CD4-positive, alpha-beta T cell treated with Interleukin-2 at 100 ng/mL for 4 hours (primary cell): ENCODE measurements at places on chromosomes 12 and 14.

DNA sequence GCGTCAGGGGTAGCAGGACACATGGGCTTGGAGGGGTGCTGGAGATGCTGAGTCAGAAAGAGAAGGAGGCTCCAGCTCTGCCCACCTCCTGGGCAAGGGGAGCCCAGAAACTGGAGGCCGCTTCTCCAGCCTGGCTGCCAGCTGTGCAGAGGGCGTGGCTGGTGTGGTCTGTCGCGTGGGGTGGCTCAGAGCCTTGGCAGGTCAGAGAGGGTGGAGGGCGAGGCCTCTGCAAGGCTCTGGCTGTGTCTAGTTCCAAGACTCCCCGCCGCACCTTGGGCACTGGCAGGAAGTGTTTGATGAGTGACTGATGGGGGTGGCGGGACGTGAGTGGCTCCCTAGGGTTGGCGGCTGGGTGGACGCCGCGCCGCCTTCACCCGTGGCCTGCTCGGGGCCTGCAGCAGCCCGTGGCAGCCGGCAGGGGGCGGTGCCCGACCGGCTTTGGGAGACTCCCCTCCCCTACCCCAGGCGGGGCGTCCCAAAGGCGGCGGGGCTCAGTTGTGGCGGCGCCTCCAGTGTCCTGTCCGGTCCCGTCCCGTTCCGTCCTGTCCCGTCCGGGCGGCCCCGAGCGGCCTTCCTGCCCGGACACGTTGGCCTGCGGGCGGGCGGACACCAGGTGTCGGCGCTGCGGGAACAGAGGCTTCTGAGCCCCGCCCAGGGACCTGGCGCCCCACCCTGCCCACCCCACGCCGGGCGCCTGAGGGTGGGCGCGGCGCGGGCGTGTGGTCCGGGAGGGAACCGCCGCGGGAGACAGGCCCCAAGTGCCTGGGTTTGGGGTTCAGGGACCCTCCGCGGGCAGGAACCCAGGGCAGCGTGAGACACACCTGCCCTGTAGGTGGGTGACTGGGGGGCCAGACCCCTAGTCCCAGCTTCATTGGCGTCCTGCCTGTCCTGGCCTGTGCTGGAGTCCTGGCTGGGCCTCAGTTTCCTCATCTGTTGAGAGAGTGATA, 39.7 kb downstream of the KRT80 start:
- DNase-seq, result peak; percentile 77

- no peak for DNase-seq
Measured at GRCh38 chr14:65993103-65993502, 493.1 kb upstream of the CCDC196 start.

DNA sequence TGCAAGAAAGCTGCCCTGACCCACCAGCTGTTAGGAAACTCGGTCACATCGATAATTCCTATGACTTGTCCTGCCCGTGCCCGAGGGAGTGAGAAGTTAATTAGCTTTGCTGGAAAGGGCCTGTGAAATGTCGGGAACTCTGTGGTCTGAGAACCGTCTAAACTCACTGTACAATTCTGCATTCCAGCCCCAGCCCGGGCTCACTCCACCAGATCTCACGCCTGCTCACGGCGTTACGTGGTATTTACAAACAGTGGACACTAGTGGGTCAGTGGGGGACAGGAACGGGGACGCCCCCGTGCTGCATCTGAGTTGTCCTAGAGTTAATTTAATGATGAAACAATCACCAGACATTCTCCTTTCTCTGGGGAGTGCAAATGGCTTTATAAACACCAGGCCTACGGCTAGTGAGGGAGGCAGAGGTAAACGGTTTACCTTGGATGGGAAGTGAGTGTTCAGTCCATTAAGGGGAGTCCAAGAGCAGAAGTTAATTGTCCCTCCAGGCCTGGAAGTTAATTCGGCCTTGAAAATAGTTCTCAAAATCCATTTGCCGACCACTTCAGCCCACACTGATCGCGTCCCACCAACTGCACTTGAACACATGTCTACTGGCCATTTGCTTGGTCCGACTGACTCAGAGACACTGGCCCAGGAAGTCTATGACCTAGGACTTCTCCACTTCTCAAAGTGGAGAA, 93.5 kb upstream of the MED13L start:
- DNase-seq, result no peak

GRCh38 chr12:127583041-127583440, 683.9 kb upstream of the TMEM132C start:
- no peak for DNase-seq

DNA sequence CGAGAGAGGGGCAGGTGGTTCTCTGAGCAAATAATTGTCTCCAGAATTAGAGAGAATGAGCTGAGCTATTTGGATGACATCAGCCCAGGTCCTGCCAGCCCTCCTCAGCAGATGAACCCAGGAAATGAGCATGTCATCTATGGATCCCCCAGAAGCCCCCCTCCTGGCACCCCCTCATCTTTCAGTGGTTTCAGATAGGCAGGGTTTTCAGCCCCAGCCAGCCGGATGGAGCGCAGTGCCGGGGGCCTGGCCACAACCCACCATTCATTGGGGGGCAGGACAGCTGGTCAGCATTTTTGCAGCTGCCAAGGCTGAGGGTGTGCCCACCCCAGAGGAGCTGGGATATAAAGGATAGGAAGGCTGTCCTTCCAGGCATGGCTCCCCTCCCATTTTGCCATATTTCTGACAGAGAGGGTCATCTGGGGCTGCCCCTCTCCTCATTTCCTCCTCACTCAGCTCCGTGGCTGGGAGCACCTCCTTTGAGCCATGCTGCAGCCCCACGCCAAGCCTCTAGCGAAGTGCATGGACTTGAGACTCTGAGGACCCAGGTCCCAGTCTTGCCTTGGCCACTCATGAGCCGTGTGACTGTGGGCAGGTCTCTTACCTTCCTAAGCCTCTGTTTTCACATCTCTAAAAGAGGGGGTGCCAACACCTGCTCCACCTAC, 6.0 kb upstream of the KRT71 start:
- no peak for DNase-seq

- DNase-seq, result no peak
Measured at GRCh38 chr12:6977653-6978052, 6.9 kb downstream of the EMG1 start.

- no peak for DNase-seq
Measured at GRCh38 chr12:77163074-77164038, 98.0 kb upstream of the E2F7 start.

DNA sequence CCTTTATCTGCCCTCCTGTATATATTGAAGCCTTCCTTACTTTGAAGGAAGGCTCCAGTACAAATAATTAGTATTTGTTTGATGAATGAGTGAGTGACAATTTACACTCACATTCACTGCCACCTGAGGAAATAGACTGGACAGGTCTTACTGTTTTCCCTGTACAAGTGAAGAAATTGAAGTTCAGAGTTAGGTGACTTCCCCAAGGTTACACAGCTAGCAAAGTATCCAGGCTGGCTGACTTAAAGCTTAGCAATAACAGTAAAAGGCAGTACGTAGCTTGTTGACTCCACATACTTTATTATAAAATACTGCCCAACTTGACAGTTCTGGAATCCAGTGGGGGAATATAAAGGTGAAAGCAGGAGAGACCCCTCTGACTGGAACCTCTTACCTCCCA, 2.6 kb upstream of the KRT18 start:
- no peak for DNase-seq

GRCh38 chr14:56124327-56124726, 6.1 kb downstream of the PELI2 start:
- no peak for DNase-seq

- DNase-seq, result no peak
Measured at GRCh38 chr12:45674181-45674977, 55.1 kb upstream of the ARID2 start.

DNA sequence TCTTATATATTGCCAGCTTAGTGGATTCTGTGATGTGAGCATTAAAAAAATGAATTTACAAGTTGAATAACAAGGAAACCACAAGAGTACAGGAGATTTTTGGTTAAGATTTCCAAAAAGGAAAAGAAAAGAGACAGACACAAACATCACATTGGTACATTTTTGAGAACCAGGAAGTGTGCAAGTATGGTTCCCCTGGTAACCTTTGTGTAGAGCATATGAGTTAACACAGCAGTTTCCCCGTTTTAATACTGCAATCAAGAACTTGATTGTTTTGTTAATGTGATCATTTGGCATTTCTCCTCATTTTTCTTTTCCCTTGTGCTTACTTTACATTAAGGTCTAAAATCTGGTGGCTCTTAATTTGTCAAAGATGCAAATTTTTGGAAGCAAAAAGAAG, 490.4 kb upstream of the ATP2B1 start:
- DNase-seq, result no peak

- no peak for DNase-seq
Measured at GRCh38 chr14:37172024-37172869, at the start of gene SLC25A21. SLC25A21 (minus strand) TSS chr14:37172606.

DNA sequence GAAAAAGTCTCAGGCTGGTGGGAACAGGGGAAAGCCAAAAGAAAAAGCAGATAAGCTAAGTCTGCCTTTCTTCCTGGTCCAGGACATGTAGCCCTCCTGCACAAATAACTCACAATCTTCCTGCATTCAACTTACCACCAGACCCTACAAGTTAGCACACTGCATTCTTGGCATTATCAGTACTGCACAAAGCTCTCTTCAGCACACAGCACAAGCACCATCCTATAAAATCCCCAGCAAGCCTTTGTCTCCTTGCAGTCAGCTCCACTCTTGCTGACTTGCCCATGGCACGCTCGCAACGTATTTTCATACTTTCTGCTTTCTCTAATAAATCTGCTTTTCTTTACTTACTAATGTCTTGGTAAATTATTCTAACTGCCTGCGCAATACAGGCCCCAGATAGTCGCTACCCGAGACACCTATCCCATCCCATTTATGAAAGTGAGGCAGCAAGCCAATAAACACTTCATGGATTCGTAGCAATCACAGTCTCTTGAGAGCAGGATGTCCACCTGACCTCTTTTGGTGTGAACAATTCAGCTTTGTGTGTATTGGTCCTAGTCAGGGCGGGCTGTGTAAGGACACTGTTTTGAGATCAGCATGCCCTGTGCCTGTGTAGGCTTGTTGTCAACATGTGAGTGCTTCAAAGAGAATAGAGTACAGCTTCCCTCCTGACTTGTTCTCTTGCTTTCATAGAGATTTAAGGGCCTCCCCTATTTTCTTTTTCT, 49.0 kb downstream of the TMEM117 start:
- DNase-seq, result no peak

DNA sequence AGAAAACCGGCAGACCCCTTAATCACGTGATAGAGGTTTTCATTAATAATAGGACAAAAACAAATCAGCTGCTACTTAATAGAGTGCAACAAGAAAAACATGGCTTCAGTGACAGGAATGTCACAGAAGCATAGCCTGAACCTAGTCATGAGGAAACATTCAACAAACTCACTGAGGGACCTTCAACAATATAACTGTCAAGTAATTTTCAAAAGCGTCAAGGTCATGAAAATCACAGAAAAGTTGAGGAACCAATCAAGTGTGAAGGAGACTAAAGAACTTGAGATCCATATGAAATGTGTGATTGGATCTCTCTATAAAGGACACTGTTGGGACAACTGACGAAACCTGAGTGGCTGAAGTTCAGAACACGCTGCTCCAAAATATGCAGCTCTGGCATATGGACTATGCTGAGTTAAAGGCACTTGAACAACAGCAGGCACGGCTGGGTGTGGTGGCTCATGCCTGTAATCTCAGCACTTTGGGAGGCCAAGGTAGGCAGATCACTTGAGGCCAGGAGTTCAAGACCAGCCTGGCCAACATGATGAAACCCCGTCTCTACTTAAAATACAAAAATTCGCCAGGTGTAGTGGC, 16.3 kb downstream of the NDUFA12 start:
- DNase-seq, result no peak

DNA sequence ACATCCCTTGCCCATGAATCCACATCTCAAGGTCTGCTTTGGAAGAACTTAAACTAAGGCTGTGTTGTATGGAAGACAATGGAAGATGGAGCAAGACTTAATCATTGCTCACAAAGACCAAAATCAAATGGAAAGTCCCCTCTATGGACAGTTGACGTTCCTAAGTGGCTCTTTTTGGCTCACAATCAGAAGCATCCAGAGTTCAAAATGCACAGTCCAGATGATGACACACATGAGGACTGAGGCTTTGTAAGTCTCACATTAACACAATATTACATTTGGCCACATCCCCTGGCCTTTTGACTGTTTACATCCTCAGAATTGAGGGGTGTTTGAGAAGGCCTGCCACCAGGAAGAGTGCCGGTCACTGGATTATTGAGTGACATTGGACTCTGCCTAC, 122.3 kb upstream of the CPM start:
- no peak for DNase-seq

- DNase-seq, result no peak
Measured at GRCh38 chr12:72102150-72102549, 163.5 kb downstream of the TPH2 start.

DNA sequence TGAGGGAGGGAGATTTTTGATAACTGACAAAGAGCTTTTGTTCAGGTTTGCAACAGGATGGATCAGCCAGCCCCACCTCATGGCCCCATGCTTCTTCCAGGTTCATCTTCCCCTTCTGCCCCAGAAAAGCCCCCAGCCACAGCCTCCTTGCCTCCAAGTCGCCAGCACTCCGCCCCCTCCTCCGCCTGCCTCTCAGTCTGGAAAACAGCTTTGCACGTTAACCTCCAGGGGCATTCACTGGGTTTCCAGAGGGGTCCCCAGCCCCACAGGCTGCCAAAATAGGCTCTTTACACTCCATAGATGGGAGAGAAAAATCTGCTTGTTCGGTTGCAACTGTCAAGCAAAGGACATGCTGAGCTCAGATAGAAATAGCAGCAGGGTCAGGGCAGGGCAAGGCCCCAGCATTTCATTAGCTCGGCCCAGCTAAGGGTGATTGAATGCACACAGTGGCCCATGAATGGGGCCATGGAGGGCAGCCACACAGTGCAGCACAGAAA, 253.6 kb downstream of the ZFP36L1 start:
- DNase-seq, result no peak

- no peak for DNase-seq
Measured at GRCh38 chr12:132524405-132524804, 34.5 kb downstream of the FBRSL1 start.

GRCh38 chr14:88853129-88853528, 28.7 kb downstream of the TTC8 start:
- no peak for DNase-seq

DNA sequence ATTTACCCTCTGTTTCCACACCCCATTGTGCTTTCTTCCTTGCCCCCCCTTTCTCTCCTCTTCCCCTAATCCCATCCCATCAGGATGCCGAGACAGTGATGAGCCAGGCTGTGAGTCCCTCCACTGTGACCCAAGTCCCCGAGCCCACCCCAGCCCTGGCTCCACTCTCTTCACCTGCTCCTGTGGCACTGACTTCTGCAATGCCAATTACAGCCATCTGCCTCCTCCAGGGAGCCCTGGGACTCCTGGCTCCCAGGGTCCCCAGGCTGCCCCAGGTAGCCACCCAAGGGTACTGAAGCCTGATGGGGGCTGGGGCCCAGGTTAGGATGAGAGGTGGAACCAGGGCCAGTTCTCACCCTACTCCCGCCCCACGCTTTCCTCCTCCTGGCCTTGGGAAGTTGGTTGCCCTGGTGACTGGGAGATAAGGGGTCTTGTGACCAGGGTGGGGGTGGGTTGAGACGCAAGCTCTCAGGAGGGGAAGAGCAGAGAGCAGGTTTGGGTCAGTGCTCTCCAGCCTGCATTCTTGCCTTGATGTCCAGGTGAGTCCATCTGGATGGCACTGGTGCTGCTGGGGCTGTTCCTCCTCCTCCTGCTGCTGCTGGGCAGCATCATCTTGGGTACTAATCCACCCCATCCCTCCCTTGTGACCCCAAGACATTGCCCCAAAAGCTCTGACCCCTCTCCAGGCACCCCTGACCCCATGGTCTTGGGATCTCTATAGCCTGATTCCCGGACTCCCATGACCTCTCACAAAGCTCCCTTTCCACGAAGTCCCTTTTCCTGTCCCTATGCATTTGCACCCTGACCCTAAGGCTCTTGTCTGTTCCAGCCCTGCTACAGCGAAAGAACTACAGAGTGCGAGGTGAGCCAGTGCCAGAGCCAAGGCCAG, 1.2 kb downstream of the AMHR2 start:
- no peak for DNase-seq

- no peak for DNase-seq
Measured at GRCh38 chr12:22248571-22249115, 85.9 kb downstream of the ST8SIA1 start.
